Upper lobe of right lung (tissue), 1 donor: ENCODE measurements at places on chromosomes 7 and 10. TPM values are rescaled to one million over a fixed set of nuclear protein-coding genes. Genes with fewer than 3 reads are reported as not detected.

Gene SGMS1
- 73.1 TPM for total RNA-seq

Gene CDHR1
- total RNA-seq, result 0.35 TPM

GRCh38 chr10:125641398-125641797 is 41.6 kb downstream of the TEX36 start:
- no peaks in the 10 kb centered on the region for H3K4me1 ChIP-seq
- no peaks in the 10 kb centered on the region for H3K36me3 ChIP-seq
- DNase-seq, result no peak
- no peaks in the 10 kb centered on the region for H3K27me3 ChIP-seq
- H3K27ac ChIP-seq, result no peak overlapping the region

GRCh38 chr10:29925771-29926692 is 133.4 kb downstream of the JCAD start:
- no peaks in the 10 kb centered on the region for H3K36me3 ChIP-seq
- DNase-seq, result no peak
- no peaks in the 10 kb centered on the region for H3K4me1 ChIP-seq
- no peaks in the 10 kb centered on the region for H3K27me3 ChIP-seq

DNA sequence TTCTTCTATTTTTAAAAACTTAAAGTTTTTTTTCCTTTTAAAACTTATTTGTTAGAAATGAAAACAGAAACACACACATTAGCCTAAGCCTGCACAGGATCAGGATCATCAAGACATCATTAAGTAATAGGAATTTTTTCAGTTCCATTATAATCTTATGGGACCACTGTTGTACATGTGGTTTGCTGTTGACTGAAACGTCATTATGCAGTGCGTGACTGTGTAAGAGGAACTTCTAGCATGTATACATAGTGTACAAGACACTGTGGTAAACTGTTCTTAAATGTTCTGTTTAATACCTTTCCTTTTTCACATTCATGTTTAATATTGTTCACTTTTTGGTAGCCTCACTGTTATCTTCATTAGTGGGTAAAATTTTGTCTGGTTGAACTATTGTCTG is 12.1 kb downstream of the ENTPD7 start:
- no peak overlapping the region for H3K4me3 ChIP-seq
- DNase-seq, result no peak
- peaks cover 9% of the 10 kb centered on the region for H3K36me3 ChIP-seq

Gene CTBP2
- 66.7 TPM for total RNA-seq

DNA sequence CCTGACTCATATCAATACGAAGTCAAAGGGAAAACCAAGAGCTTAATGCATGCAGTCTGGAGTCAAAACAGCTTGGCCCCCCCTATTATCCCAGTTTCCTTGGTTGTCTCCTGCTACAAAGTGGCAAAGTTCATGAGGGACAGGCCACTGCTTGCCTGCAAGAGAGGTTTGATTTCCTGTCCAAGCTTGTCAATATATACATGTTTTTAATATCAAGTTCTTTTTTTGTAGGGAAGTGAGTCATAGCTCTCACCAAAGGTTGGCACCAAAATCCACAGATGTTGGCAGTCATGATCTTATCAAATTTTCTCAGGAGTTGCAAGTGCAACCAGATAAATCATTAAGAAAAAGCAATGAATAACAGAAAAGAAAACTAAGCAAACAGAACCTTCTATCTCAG is 176.8 kb downstream of the COBL start:
- no peaks in the 10 kb centered on the region for H3K27me3 ChIP-seq
- H3K4me1 ChIP-seq, result peaks cover 11% of the 10 kb centered on the region
- H3K27ac ChIP-seq, result no peak overlapping the region
- DNase-seq, result no peak

DNA sequence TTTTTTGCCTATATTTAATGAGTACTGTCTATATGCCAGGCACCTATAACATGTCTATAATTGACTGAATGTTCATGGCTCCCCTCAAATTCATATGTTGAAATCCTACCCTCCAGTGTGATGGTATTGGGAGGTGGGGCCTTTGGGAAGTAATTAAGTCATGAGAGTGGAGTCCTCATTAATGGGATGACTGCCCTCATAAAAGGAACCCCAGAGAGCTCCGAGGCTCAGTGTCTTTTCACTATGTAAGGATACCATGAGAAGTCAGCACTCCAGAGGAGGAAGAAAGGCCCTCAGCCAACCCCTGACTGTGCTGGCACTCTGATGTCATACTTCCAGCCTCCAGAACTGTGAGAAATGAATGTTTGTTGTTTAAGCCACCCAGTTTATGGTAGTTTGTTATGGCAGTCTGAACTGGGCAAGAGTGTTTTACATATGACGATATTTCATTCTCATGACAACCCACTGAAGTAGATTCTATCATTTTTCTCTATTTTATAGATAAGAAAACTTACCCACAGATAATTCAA is 61.1 kb upstream of the PCGF5 start:
- H3K27me3 ChIP-seq, result no peaks in the 10 kb centered on the region
- no peaks in the 10 kb centered on the region for H3K36me3 ChIP-seq
- H3K27ac ChIP-seq, result no peak overlapping the region
- H3K4me3 ChIP-seq, result no peak overlapping the region
- H3K4me1 ChIP-seq, result peaks cover 5% of the 10 kb centered on the region

Gene TAS2R38
- total RNA-seq, result not detected

GRCh38 chr7:32206987-32207386 is 136.8 kb upstream of the PDE1C start:
- H3K27me3 ChIP-seq, result no peaks in the 10 kb centered on the region
- no peaks in the 10 kb centered on the region for H3K36me3 ChIP-seq
- no peaks in the 10 kb centered on the region for H3K4me1 ChIP-seq
- H3K4me3 ChIP-seq, result no peak overlapping the region
- no peak for DNase-seq

GRCh38 chr7:115693779-115694178 is 336.8 kb downstream of the TFEC start:
- H3K36me3 ChIP-seq, result no peaks in the 10 kb centered on the region
- no peaks in the 10 kb centered on the region for H3K4me1 ChIP-seq
- no peak overlapping the region for H3K4me3 ChIP-seq
- no peaks in the 10 kb centered on the region for H3K27me3 ChIP-seq

GRCh38 chr10:78654047-78654590 is 414.6 kb upstream of the ZMIZ1 start:
- H3K4me3 ChIP-seq, result no peak overlapping the region
- H3K27me3 ChIP-seq, result no peaks in the 10 kb centered on the region
- H3K27ac ChIP-seq, result no peak overlapping the region
- DNase-seq, result no peak

- DNase-seq, result no peak
- H3K36me3 ChIP-seq, result no peaks in the 10 kb centered on the region
Observed at GRCh38 chr7:104548861-104549260, 220.5 kb downstream of the LHFPL3 start.

DNA sequence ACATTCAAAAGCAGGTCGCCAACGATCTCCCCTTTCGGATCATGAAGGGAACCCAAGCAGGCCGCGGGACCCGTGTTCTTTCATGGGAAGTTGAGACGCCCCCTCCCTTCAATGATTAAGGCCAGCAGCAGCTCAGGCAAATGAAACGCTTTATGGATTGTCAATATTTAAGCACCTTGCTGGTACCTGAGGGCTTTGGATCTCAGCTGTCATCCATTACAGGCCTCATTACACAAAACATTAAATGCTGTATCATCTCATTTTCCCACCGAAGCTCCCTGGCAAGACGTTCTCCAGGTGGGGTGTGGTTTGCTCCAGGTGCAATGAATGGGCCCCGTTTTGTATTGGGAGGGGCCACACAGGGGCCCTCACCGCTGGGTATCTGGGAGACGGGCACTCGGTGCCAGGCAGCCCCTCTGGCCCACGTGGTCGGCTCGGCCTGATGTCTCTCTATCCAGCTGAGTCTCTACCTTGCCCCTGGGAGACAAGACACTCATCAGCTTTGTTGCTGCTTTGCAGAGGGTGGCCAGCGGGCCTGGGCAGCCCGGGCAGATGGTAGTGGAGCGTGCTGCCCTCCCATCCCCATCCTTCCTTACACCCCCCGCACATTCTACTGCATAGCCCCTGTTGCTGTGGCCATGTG is 456.1 kb upstream of the FOXK1 start:
- no peak overlapping the region for H3K27ac ChIP-seq
- H3K4me1 ChIP-seq, result no peaks in the 10 kb centered on the region
- no peak overlapping the region for H3K4me3 ChIP-seq
- no peaks in the 10 kb centered on the region for H3K36me3 ChIP-seq
- peak; percentile 45 for DNase-seq

DNA sequence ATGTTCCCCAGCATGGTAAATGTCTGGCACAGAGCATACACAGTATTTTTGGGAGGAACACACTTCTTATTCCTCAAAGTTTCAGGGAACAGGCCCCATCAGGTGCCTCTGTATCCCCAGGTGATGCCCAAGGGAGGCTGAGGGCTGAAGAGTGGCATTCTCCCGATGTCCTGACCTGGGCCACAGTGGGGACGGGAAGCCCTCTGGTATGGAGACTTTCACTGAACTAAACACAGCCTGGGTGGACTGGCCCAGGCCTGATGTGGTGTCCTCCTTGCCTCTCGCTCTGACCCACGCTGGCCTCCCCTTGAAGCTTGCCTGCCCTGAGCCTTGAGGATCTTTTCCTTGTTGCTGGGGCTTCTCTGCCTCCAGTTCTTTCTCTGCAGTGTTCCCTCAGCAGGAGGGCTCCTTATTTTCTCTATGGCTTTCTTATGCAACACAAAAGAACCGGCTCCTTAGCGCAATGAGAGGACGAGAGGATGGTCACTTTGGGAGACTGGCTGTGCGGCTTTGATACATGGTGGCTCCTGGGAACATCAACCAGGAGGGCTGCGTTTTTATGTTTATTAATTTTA is 157.5 kb upstream of the TNS3 start:
- no peaks in the 10 kb centered on the region for H3K4me1 ChIP-seq
- no peak overlapping the region for H3K27ac ChIP-seq
- no peaks in the 10 kb centered on the region for H3K36me3 ChIP-seq
- no peaks in the 10 kb centered on the region for H3K27me3 ChIP-seq

- H3K4me3 ChIP-seq, result no peak overlapping the region
- H3K36me3 ChIP-seq, result no peaks in the 10 kb centered on the region
Observed at GRCh38 chr10:111556666-111557065, 479.8 kb downstream of the ADRA2A start.
